Dermis microvascular lymphatic vessel endothelial cell (primary cell): ENCODE measurements at places on chromosomes 13 and 19. TPM values are rescaled to one million over a fixed set of nuclear protein-coding genes. Genes with fewer than 3 reads are reported as not detected.
A peak's percentile ranks its signal among the peaks of the same experiment; 100 is the strongest.

- DNase-seq, result no peak
Observed at GRCh38 chr13:76762721-76763120, 123.5 kb downstream of the KCTD12 start.

DNA sequence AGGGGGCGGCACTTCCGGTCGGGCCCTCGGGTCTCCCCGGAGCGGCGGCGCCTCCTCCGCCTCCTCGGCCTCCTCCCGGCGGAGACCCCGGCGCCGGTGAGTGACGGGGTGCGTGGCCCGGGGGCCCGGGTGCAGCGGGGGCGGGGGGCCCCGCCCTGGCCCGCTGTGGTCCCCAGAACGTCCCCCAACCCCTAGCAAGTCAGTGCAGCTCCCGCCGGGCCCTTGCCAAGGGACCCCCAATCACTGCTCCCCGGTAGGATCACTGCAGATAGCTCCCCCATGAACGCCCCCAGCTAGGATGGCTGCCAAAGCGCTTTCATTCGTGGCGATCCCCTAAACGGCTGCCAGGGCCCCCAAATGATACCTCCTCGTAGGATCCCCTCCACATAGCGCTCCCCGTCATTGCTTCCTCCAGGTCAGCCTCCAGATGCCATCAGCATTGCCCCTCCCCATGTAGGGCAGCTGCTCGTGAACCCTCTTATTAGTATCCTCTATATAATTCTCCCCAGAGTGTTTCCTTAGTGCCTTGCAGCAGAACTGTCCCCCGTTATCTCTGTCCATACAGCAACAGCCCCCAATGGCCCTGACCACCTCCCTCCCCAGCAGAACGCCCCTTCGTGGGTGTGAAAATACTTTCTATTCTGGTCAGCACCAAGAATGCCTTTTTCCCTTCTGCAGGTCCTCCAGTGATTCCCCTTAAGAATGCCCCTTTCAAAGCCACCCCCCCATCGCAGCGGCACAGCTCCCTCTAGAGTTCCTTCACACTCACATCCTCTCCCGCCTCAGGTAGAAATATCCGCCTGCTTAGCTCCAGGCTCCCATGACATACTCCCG is at the start of gene ZNF865:
ZNF865 (plus strand) TSS at position 11 of the 834 bp plus-strand sequence. CDS start 7,972 bp downstream, outside the sequence.
- DNase-seq, result peak; percentile 88

DNA sequence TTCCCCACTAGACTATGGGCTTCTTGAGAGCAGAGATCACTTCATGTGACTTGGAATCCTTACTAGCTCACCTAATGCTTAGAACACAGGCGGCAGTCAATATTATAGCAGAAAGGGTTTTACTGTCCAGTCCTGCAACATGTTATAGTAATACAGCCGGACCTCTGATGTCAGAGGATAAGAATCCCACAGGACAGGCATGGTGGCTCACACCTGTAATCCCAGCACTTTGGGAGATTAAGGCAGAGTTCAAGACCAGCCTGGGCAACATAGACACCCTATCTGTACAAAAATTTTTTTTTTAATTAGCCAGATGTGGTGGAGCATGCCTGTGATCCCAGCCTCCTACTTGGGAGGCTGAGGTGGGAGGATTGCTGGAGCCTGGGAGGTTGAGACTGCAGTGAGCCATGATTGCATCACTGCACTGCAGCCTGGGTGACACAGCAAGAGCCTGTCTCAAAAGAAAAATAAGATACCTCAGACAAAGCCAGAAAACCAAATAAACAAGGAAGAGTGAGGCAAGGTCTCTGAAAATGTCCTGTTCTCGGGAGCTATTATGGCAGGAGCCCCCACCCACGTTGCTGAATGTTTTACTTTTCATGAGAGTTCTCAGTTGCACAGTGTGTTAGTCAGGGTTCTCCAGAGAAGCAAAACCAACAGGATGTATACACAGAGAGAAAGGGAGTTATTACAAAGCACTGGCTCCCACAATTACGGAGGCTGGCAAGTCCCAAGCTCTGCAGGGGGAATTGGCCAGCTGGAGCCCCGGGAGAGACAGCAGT is 100.8 kb downstream of the UBL3 start:
- no peak for DNase-seq

The NLRP11 gene
- under 0.01 TPM in 2 replicates for total RNA-seq

DNA sequence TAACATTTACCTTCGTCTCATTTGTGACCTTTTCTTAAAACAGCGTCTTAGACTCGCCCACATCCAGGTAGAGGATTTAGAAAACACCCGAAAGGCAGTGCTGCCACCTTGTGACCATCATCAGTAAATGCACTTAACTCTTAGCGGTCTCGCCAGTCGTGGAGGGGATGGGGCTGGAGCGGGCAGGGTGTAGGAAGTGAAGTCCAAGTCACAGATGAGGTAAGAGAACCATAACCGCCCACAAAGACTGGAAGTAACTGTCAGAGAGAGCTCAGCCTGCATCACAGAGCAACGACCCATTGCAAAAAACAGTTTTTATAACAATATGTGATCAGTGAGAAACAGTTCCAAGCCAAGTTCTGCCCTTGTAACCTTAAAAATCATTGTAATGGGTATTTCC is 10.7 kb upstream of the CEACAM3 start:
- DNase-seq, result peak; percentile 75

DNA sequence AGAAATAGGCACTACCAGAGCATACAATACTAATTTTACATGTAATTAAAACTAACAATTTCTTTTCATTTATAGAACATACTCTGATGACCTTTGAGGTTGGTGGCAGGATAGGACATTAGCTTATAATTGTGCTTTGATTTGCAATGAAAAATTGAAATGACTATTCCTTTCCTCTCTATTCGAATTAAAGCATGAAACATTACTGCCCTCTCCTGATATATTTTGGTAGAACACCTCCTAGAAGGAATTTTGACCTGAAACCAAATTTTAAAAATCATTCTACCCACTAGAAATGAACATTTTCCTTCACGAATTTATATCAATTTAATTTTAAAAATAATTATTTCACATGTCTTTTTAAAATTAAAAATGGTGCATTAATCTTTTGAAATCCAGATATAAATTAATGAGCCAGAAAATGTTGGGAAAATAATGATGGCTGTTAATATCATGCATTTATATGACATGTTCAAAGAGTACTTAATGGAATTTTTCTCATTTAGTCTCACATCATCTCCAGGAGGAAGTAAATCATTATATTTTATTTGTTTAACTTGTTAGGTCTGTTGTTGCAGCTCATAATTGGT is 556.3 kb upstream of the ARGLU1 start:
- DNase-seq, result peak; percentile 46

- no peak for DNase-seq
Observed at GRCh38 chr13:23350009-23350408, 83.5 kb downstream of the SACS start.

DNA sequence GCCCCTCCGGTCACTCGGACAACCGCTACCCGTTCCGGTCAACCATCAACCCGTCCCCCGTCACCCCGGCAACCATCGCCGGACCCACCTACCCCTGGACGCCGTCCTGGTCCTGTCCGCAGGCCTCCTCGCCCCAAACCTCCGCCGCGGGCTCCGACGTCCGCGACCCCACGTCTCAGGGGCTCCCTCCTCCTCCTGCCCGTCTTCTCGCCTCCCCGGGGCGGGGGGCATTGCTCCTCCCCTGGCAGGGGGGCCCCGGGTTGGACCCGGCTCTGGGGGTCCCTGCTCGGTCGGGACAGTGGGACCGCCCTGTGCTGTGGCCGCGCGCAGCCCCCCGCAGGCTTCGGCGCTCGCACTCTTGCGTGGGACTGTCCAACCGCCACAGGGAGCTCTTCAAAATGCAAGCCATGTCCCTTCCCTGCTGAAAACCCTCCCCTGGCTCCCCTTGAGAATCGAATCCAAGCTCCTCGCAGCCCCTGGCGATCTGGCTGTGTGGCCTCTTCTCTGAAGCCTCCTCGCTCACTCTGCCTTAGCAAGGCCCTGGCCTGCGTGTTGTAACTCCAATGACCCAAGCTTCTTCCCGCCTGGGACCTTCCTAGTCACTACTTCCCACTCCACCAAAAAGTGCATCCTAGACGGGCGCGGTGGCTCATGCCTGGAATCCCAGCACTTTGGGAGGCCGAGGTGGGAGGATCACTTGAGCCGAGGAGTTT is 8.4 kb downstream of the EPHX3 start:
- no peak for DNase-seq

The ZNF497 gene
- 0.51 and 0.89 TPM in 2 replicates for total RNA-seq

The ZNF708 gene
- 6.0 and 8.1 TPM in 2 replicates for total RNA-seq

The COG6 gene
- total RNA-seq, result 14.0 and 16.8 TPM in 2 replicates

DNA sequence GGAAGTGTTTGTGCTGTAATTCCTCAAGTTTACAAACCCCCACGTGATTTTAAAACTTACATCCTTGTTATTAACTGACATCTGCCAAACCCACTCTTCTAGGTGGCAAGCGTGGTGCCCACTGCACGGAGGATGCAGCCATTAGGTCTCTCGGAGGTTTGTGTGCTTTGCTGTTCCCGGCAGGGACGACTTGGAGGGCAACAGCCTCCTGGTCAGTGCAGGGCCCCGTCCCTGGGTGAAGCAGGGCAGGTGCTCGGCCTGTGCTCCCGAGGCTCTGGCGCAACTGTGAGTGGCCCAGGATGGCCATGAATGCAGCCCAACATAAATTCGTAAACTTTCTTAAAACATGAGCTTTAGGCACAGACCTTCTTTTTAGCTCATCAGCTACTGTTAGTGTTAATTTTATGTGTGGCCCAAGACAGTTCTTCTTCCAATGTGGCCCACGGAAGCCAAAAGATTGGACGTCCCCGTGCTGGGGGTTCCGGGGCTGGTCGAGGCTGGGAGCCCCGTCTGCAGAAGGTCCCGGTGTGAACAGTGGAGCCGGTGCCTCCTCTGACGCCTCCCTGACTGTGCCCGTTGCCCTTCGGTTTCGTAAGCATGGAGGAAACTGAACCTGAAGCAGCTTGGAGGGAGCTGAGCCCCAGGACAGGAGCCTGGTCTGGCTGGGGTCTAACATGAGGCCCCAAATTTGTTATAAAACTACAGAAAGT is 11.9 kb downstream of the GAS6 start:
- no peak for DNase-seq

GRCh38 chr13:65387743-65388347 is 1842.3 kb downstream of the PCDH9 start:
- no peak for DNase-seq

- DNase-seq, result no peak
Observed at GRCh38 chr19:12494260-12494860, 9.7 kb upstream of the ZNF709 start.

DNA sequence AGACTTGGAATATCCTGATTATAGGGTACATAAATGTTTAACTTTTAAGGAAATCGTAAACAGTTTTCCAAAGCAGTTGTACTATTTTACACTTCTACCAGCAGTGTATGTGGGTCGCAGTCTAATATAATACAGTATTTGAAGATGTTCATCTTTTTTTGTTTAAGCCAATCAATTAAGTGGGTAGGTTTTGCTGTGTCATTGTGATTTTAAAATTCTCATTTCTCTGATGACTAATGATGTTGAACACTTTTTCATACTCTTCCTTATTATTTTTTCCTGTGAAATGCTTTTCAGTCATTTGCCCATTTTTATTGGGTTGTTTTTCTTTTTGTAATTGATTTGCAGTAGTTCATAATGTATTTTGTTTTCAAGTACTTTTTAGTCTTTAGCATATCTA is 2689.7 kb downstream of the PCDH9 start:
- no peak for DNase-seq

The KIR2DL1 gene
- not detected in 2 replicates for total RNA-seq

The LRP3 gene
- total RNA-seq, result 6.9 and 13.0 TPM in 2 replicates

The ZNF549 gene
- 2.8 and 4.9 TPM in 2 replicates for total RNA-seq

DNA sequence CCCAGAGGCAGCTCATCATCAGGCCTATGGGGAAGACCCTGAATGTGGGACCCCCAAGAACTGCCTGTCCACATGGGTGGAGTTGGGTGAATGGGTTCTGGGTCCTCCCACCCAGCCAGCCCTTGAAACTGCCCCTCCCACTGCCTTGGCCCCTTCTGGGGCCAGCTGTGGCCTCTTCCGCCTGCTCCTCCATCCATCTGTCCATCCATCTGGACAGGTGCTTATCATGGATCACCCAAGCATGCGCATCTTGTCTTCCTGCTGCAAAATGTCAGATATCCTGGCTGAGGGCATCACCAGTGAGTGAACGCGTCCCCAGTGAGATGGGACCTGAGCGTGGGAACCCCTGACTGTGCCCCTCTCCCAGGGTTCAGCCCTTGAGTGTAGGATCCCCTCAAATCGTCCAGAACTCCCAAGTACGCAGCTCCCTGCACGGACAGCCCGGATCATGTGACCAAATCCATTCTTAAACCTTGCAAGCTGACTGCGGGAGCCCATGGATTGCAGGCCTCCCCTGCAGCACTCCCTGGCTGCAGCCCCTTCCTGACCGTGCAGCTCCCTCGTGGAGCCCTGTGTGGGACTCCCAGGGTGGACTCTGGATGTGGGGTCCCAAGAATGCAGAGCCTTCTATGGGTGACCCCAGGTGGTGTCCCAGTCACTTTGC is 2.0 kb downstream of the STXBP2 start:
- no peak for DNase-seq

DNA sequence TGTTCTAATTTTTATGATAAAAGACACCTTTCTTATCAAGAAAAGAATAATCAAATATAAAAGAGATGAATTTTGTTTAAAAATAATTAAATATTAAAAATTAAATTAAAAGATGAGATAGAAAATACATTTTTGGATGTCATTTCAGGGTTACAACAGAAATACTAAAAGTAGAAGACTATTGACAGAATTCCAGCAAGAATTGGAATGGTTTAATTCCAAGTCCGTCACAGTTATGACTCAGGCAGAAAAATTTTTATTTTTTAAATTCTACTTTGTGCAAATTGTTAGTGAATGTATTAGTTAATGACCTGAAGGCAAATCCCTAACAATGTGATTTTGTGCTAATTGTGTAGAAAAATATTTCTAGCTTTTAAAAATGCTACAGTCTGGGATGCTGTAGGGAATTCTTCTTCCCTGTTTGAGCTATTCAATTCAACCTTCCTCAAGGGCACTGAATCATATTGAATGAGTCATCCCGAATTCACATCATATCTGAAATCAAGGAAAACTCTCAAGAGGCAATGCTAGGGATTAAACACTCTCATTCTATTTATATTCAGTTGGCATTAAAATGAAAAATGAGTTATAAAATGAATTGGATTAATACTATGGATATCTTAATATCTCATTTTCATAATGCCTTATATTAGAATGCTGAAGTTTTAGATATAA is 633.5 kb upstream of the ATXN8OS start:
- no peak for DNase-seq

DNA sequence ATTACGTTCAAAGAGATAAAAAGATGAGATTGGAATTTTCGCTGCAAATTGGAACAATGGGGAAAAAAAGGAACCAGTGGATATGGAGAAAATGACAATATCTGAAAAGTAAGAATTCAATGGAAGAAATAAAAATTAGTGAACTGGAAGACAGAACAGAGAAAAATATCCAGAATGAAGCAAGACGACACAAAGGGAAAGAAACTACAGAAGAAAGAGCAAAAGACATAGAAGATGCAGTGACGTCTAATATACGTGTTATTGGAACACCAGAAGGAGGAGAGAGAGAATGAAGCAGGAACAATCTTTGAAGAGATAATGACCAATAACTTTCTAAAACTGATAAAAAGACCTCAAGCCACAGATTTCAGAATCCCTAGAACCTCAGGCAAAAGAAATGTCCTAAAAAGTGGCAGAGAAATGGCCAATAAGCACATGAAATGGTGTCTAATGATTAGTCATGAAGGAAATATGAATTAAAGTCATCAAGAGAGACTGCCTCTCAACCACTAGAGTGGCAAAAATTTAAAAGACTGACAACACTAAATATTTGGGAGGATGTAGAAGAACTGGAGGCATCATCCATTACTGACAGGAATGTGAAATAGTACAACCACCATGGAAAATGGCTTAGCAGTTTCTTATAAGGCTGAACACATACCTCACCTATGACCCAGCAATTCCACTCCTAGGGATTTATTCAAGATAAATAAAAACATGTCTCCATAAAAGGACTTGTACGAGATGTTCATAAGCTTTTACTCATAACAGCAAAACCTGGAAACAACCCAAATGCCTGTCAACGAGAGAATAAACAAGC is 56.5 kb downstream of the GADD45B start:
- DNase-seq, result peak; percentile 77

GRCh38 chr13:32838945-32839344 is 177.3 kb upstream of the KL start:
- no peak for DNase-seq
